NCI-H748 treated with DMSO at 0.1 percent for 48 hours (cell line): ENCODE measurements at places on chromosomes 2 and 18.

- no peak for DNase-seq
These were observed 62.1 kb upstream of the HDAC4 start for GRCh38 chr2:239462671-239463506.

DNA sequence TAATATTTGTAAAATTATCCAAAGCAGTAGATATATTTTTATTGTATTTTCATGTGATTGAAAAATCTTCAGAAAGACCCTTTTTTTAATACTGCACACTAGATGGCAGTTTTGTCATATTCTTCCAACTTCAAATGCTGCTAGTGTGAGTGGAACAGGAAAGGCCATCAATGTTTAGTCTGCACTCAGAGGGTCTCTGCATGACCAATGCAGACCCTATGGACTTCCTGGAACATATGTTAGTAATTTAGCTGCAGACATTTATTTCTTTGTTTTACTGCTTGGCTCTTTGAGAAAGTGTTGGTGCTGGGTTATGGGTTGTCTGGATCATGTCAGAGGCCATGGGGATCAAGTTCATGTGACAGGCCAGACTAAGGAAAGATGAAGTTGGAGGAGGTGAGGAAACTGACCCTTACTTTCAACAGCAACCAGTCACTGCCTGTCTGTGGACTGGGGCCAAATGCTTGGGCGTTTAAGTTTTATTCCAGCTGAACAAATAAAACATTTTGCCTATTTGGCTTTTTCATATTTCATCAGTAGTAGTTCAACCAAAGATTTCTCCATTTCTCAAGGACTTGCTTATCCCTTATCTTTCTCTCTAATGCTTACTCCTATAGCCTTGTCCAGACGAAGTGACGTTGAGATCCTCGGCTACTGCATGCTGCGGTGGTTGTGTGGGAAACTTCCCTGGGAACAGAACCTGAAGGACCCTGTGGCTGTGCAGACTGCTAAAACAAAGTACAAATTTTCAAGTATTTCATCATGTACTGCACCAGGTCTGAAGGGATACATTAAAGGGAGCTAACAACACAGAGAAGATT, 84.8 kb downstream of the VRK2 start:
- DNase-seq: no peak

GRCh38 chr2:30484995-30485394, 37.9 kb downstream of the LCLAT1 start:
- DNase-seq: no peak

DNA sequence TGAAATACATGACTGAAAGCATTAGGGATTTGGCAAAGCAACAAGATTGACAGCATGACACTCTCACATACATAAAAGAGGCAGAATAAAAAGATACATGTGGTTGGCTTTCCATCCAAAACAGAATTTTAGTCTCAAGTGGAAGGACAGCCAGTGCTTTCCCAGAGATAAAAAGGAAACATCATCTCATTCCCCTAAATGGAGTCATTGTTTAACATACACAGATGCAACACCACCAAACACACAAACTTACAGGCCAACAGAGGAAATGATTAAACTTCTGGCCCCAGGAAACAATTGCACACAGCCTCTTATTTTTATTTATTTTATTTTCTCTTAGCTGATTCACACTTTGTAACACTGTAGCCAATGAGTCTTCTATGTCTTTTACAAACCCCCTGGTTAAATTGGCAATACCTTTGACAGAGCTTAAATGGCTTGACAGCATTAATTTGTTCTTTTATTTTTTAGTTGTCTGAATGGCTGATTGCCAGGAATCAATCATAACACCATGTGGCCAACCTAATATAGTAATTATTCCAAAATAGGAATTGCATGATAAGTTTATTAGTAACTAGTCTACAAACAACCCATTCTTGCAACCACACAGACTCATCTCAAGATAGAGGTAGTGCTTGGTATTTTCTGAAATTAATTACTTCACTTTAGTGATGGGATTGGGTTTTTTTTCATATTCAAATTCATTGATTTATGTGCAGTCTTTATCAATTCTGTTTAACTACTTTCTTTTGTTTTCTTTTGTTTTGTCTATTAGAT, 190.5 kb downstream of the RND3 start:
- DNase-seq: no peak
